ENCODE measurements at places on chromosomes 1 and 21. TPM values are rescaled to one million over a fixed set of nuclear protein-coding genes. Genes with fewer than 3 reads are reported as not detected.

OR2T2 gene
- not detected for total RNA-seq

LBR gene
- 56.4 TPM for total RNA-seq

HSD3B1 gene
- not detected for total RNA-seq

MPL gene
- total RNA-seq: 0.65 TPM

IVL gene
- total RNA-seq: 0.24 TPM

IL20 gene
- total RNA-seq: not detected

RGS7 gene
- 0.21 TPM for total RNA-seq

TCHHL1 gene
- not detected for total RNA-seq

DNA sequence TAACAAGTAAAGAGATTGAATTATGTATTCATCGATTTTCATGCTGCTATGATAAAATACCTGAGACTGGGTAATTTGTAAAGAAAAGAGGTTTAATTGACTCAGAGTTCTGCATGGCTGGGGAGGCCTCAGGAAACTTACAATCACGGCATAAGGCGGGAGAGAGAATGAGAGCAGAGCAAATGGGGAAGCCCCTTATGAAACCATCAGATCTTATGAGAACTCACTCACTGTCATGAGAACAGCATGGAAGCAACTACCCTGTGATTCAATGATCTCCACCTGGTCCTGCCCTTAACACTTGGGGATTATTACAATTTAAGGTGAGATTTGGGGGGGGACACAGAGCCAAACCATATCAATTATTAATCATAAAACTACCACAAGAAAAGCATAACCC, 3.3 kb upstream of the GBP3 start:
- no peak for DNase-seq

DNA sequence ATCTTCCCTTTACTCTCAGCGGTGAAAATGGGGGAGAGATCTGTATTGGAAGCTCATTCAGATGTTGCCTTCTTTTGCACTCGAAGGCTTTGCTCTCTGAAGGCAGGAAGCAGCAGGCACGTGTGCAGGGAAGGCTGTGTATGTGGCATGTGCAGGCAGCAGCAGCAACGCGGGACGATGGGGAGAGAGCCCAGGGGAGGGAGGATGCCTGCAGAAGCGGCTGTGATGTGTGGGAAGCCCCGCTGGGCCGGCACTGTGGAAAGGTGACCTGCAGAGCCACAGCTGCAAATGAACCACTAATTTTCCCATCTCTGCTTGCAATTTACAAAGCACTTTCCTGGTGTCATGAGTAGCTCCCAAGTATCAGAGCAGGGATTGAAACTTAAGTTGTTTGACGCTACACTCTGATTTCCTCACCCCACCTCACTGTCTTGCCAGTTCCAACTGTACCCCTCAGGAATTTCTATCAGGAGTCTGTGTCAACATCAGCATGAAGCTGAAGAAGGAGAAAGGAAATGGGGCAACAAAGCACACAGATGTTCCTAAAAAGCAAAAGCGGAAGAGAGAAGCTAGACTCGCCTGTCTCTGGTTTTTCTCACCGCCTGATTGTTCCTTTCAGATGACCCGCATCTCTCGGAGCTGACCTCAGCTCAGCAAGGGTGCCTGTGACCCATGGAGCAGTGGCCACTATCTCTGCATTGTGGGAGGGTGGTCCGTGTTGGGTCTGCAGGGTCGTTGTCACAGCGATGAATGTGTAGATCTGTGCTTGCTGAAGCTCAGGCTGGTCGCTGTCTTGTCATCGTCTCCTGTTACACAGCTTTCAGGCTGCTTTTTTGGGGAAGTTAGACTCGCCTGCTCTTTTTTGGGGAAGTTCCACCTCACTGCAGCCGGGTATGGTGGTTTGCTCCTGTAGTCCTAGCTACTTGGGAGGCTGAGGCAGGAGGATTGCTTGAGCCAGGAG, 156.1 kb downstream of the KIF26B start:
- DNase-seq: peak; percentile 53

- no peak for DNase-seq
Measured at GRCh38 chr1:38097284-38097898, 50.8 kb upstream of the POU3F1 start.

DNA sequence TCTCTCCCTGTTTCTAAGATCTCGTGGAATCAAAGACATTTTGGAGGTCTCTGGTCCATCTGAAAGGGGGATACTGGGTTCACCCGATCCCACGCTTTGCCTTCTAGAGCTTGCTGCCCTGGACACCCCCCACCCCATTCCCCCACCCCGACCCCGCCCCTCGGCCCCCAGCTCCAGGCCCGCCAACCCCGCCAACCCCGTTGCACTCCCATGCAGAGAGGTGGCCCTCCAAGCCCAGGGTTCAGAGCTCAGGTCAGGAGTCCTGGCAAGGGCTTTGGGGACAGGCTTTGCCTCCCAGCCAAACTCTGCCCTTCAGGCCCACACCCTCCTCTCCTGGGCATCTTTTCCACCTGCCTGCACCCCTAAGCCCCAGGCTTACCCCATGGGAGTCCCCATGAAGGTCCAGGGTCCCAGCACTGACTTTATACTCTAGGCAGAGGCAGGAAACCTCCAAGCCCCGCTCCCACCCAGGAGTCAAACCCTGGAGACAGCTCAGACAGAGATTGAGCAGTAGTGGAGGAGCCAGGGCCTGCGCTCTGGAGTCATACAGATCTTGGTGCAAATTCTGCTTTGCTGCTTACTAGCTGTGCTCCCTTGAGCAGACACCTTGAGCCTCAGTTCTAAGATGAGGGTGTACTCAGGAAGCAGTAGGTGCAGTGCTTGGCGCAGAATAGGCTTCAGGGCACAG, 155.9 kb downstream of the FOXD2 start:
- no peak for DNase-seq

GRCh38 chr1:19800076-19800804, 524 bp upstream of the TMCO4 start:
- peak; percentile 76 for DNase-seq

GRCh38 chr1:112454316-112454715, 54.4 kb upstream of the WNT2B start:
- DNase-seq: no peak

GRCh38 chr1:165279882-165280281, 76.6 kb downstream of the LMX1A start:
- no peak for DNase-seq

- no peak for DNase-seq
Measured at GRCh38 chr1:241464985-241465384, 54.6 kb downstream of the FH start.

DNA sequence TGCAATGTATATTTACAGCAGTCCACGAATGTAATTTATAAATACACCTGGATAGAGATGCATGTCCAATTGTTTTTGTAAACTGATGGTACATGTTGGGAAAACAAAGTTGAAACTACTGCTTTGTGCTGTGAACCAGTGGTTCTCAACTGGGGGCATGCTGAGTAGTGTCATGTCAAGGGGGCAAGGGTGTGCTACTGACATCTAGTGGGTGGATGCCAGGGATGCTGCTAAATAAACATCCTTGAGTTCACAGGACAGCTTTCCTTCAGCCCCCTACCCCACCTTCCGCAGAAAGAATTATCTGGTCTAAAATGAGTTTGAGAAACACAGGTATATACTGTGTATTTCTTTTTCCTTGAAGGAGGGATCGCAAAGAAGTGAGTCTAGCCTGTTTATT, 95.9 kb downstream of the RASAL2 start:
- DNase-seq: no peak

GRCh38 chr21:45778686-45779085, 135.2 kb downstream of the PCBP3 start:
- no peak for DNase-seq

- DNase-seq: no peak
Measured at GRCh38 chr1:209650454-209650853, 1.8 kb downstream of the LAMB3 start.

- peak; percentile 73 for DNase-seq
Measured at GRCh38 chr1:21638531-21639341, 30.4 kb downstream of the RAP1GAP start.

- no peak for DNase-seq
Measured at GRCh38 chr1:23634840-23635651, 56.6 kb upstream of the RPL11 start.

DNA sequence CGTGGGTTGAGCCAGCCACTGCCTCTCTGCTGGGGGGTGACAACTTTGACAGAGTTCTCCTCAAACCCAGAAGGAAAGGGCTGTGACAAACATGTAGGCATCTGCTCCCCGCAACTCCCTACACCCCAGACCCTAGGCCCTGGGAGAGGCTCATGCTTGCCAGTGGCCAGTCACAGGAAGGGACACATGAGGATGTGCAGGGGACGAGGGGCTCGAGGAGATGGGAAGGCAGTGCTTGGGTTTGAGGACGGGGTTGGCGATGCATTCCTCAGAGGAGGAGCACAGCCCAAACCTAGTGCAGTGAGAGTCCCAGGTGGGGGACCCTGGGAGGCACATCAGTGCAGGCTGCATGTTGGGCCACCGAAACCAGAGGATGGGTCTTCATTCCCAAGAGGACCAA, 62.1 kb downstream of the STUM start:
- no peak for DNase-seq

DNA sequence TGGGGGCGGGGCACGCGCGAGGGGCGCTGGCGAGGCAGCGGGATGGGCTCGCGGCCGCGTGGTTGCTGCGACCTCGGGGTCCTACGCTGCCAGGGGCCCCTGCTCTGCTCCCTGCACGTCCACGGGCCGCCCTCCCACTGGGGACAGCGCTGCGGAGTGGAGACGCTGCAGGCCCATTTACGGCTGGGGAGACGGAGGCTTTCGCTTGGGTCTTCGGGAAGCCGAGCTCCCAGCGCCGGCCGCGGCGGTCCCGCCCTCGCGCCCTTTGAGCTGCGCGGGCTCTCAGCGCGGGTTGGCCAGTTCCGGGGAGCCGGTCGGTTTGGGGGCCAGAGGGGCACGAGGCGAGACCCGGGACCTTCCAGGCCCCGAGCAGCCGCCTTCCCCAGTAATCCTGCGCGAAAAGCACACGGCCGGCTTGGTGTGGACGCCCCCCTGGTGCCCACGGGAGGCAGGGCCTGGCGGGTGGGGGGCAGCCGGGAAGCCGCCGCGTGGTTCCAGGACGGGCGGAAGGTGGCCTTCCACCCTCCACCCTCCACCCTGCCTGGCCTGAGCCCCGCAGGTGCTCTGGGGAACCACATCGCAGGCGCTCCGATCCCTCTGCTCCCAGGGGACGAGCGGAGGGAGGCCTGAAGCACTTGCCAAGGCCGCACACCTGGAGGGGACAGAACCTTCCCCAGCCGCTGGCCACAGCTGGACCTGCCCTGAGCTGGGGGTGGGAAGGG, 570 bp upstream of the PEX10 start:
- DNase-seq: no peak

- no peak for DNase-seq
Measured at GRCh38 chr21:33238146-33238545, 8.4 kb downstream of the IFNAR2 start.

- no peak for DNase-seq
Measured at GRCh38 chr1:1985375-1986050, 18.1 kb downstream of the CFAP74 start.

DNA sequence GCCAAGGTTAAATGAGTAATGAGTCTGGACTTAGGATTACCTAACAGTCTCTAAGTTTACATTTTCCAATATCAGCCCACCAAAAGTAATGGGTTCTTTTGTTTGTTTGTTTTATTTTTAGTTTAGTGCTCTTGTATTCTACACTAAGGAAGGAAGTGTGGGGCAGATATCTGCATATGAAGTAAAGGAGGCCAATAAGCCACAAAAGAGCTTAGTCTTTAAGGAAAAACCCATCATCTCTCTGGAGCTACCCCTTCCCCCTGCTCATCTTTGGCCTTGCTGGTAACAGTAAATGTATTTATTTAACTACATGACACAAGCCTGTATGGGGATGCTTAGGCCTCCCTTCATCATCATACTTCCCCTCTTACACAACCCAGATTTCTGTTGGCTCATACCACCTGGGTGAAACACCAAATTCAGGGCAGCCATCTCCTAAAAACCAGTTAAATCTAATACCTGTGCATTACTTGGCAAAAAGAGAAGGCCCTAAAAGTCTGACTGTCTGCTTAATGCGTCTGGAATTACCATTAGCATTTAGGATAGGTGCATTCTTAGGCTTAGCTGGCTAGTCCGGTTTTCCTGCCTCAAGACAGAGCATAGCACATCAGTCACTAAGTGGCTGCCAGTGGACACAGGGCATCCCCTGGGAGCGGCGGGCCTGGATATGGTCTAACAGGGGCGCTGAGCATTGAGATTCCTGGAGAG, 96.8 kb upstream of the ADGRL2 start:
- DNase-seq: no peak

DNA sequence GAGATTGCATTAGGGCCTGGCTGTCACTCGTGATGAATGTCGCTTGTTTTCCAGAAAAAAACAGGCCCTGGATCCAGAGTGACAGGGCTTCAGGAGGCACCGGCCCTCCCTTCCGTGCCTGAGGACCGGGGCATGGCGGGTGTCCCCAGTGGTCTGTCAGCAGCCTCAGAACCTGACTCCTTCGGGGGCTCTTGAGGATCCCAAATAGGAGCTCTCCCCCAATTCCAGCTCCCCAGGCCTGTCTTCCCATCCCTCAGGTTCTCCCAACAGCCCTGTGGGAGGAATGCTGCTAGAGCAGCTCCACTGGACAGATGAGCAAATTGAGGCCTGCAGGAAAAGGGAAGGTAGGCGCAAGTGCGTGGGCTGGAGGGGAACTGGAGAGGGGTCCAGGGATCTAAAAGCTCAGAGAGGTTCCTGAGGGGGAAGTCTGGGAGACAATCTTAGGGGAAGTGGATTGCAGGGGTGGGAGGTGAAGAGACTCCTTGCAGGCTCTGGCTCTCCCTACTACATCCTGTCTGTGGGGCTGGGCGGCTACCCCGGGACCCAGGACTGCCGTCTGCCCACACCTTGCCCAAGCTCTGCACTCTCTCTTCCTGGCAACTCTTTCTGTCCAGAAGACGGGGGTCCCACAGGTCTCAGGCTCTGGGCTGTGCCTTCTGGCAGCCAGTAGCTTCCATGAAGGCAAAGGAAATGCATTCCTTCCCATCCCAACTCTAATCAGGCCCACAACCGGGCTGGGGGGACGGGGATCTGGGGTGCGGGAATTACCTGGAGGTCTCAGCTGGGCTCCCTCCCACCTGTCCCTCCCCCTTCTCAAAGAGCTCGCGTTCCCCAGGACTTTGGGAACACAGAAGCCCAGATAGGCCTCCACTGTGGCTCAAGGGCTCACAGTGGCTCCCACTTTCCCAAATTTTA, 105.7 kb upstream of the CASZ1 start:
- DNase-seq: no peak

DNA sequence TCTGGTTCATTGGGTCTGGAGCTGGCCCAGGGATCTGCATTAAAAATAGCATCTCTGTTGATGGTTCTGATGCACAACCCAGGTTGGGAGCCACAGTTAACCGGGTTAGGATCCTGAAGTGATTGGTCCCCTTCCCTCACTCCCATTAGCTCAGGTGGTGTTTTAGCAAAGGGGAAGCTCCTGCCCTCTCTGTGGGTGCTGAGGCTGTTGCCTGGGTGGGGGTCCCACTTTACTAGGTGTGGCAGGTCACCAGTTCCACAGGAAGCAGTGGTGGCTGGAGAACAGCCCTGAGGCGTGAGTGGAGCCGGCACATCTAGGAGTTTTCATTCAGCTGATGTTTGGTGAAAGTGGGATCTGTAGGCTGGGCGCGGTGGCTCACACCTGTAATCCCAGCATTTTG, 86.5 kb downstream of the MAN1C1 start:
- no peak for DNase-seq

DNA sequence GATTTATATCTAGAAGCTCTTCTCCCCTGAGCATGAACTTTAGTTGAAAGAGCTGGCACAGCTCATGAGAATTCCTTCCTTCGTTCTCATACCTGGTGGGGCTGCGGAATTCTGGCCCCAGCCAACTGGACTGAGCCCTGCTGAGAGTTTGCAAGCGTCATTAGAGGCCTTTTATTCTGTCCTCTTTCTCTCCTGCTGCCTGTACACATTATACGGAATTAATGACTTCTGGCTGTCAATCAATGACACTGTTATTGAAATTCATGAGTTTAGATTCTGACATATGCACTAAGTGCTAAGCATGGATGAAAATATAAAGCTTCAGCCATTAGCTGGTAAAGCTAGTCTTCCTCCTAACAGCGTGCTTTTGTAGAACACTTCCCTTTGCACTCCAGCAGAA, 27.5 kb downstream of the KAZN start:
- DNase-seq: no peak

All from lower lobe of right lung (tissue), 2 donors.